NCI-H460 (cell line): ENCODE measurements at places on chromosomes 12 and 14. TPM values are rescaled to one million over a fixed set of nuclear protein-coding genes. Genes with fewer than 3 reads are reported as not detected.

NOS1 gene
- total RNA-seq, result 0.02 TPM in 1 of 2 replicates, not detected in the other

SLC6A13 gene
- 0.17 and 0.32 TPM in 2 replicates for total RNA-seq

ADAM21 gene
- total RNA-seq, result 0.27 TPM in 1 of 2 replicates, not detected in the other

TOMM20L gene
- not detected in 2 replicates for total RNA-seq

MTHFD1 gene
- 53.6 and 63.5 TPM in 2 replicates for total RNA-seq

ACOT6 gene
- not detected in 2 replicates for total RNA-seq

AQP6 gene
- total RNA-seq, result 0.17 and 0.32 TPM in 2 replicates

KCNA5 gene
- not detected in 2 replicates for total RNA-seq

CCDC196 gene
- not detected in 2 replicates for total RNA-seq

KLRK1 gene
- not detected in 2 replicates for total RNA-seq

OTX2 gene
- not detected in 2 replicates for total RNA-seq

KCNC2 gene
- total RNA-seq, result not detected in 2 replicates

CMTM5 gene
- total RNA-seq, result not detected in 2 replicates

TAS2R42 gene
- total RNA-seq, result not detected in 2 replicates

TXNDC16 gene
- 2.7 and 3.4 TPM in 2 replicates for total RNA-seq

IRAK3 gene
- total RNA-seq, result 0.89 TPM in 2 replicates

CMA1 gene
- not detected in 2 replicates for total RNA-seq

SOX5 gene
- not detected in 2 replicates for total RNA-seq

WIF1 gene
- not detected in 2 replicates for total RNA-seq

DAO gene
- not detected in 2 replicates for total RNA-seq

SYNDIG1L gene
- not detected in 2 replicates for total RNA-seq

KLRB1 gene
- total RNA-seq, result not detected in 2 replicates

GRIN2B gene
- total RNA-seq, result not detected in 2 replicates

NDRG2 gene
- total RNA-seq, result 3.4 and 5.0 TPM in 2 replicates

C12orf54 gene
- total RNA-seq, result not detected in 2 replicates

LHX5 gene
- total RNA-seq, result 0.22 and 0.40 TPM in 2 replicates

ZFP36L1 gene
- total RNA-seq, result 14.1 and 17.1 TPM in 2 replicates

FAM90A1 gene
- total RNA-seq, result not detected in 2 replicates

DLK1 gene
- total RNA-seq, result not detected in 2 replicates

SLC6A15 gene
- 78.3 and 90.1 TPM in 2 replicates for total RNA-seq

TSPAN19 gene
- 0.10 TPM in 1 of 2 replicates, not detected in the other for total RNA-seq

P2RX2 gene
- total RNA-seq, result not detected in 2 replicates

NEUROD4 gene
- total RNA-seq, result not detected in 2 replicates

HHIPL1 gene
- total RNA-seq, result 0.84 and 1.0 TPM in 2 replicates

REP15 gene
- 0.23 and 0.30 TPM in 2 replicates for total RNA-seq

MYF6 gene
- total RNA-seq, result not detected in 2 replicates

PPM1A gene
- 38.7 and 43.8 TPM in 2 replicates for total RNA-seq

STON2 gene
- total RNA-seq, result 0.32 and 0.40 TPM in 2 replicates

TBX3 gene
- 6.6 and 7.1 TPM in 2 replicates for total RNA-seq

LRP1-AS gene
- not detected in 2 replicates for total RNA-seq

VWF gene
- total RNA-seq, result 0.02 and 0.06 TPM in 2 replicates

ETFBKMT gene
- total RNA-seq, result 0.84 and 1.0 TPM in 2 replicates

PCED1B gene
- 1.8 and 2.5 TPM in 2 replicates for total RNA-seq

FGF6 gene
- total RNA-seq, result not detected in 2 replicates

CCDC60 gene
- total RNA-seq, result not detected in 2 replicates

ACOT4 gene
- 3.6 and 4.9 TPM in 2 replicates for total RNA-seq

SLC25A47 gene
- not detected in 2 replicates for total RNA-seq

SERPINA5 gene
- 0.15 TPM in 1 of 2 replicates, not detected in the other for total RNA-seq

CCDC59 gene
- total RNA-seq, result 135 and 141 TPM in 2 replicates

SYCP3 gene
- total RNA-seq, result 0.14 TPM in 1 of 2 replicates, not detected in the other

SLC2A14 gene
- not detected in 2 replicates for total RNA-seq
